ENCODE measurements at places on chromosomes 2 and 18.

DNA sequence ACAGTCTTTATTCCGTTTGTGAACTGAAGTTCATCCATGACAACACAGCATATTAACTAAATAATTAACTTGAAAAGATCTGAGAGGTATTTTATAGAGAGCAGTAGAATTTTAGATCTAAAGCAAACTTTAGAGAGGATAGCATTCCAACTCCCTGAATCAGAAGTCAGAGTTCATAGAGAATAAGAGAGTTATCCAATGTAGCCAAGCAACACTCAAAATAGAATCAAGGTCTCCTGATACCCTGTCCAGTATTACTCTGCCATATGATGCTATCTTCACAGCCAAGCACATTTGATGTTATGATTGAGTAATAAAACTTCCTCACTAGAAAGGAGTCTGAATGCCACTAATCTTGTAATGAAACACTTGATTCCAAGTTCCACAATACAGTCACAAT is 55.5 kb downstream of the RIT2 start:
- peak; percentile 2 for DNase-seq

- no peak for DNase-seq
Observed at GRCh38 chr2:67895227-67895941, 167.4 kb downstream of the C1D start.

DNA sequence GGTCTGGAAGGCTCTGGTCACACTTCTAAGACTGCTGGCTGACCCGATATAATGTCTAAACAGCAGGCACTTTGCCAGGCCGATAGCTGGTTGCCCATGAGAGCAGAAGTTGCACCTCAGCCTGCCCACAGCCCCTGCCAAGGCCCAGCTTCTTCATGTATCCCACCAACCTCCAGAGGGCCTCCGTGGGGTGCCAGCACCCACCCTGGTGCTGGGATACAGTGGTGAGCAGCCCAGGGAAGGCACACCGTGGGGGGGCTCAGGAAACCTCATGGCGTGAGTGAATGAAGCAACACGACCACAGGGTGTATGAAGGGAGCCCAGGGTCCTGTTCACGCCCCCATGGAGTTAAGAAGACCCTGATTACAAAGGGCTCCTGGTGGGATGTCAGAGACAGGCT is 16.2 kb upstream of the GLI2 start:
- no peak for DNase-seq

DNA sequence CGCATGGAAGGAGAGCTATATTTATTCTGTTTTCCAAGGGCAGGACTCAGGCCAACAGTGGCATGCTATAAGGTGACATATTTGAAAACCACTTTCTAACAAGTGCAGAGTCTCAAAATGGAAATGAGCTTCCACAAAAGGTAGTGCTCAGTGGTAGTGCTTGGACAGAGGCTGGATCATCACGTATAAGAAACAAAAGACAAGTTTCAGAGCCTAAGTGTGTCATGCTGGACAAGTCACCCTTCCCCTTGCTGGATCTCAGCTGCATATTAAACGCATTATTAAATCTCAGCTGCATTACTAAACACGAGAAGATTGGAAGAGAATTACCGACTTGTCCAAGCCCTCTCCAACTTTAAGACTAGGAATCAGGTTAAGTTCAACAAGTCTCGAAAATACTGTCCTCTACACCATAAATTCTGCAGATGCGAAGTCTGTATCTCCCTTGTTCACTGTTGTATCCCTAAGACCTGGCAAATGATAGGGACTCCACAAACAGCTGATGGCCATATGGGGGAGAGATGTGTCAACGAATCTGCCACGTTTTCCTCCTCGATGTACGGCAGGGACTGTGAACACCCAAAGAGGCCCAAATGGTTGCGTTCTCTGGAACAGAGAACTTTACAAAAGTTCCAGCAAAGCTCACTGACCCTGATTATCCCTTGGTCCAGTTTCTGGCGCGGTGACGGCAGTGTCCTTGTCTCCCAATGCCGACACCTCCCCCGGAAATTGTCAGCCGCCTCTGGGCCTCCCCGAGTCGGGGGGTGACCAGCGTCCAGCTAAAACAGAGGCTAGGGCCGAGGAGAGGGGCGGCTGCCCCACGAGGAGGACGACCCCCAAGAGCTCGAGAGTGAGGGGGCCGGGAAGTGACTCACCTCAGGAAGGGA is 611 bp downstream of the NOL10 start:
- DNase-seq = peak; percentile 22

GRCh38 chr2:38540580-38541286 is 62.0 kb downstream of the HNRNPLL start:
- no peak for DNase-seq

DNA sequence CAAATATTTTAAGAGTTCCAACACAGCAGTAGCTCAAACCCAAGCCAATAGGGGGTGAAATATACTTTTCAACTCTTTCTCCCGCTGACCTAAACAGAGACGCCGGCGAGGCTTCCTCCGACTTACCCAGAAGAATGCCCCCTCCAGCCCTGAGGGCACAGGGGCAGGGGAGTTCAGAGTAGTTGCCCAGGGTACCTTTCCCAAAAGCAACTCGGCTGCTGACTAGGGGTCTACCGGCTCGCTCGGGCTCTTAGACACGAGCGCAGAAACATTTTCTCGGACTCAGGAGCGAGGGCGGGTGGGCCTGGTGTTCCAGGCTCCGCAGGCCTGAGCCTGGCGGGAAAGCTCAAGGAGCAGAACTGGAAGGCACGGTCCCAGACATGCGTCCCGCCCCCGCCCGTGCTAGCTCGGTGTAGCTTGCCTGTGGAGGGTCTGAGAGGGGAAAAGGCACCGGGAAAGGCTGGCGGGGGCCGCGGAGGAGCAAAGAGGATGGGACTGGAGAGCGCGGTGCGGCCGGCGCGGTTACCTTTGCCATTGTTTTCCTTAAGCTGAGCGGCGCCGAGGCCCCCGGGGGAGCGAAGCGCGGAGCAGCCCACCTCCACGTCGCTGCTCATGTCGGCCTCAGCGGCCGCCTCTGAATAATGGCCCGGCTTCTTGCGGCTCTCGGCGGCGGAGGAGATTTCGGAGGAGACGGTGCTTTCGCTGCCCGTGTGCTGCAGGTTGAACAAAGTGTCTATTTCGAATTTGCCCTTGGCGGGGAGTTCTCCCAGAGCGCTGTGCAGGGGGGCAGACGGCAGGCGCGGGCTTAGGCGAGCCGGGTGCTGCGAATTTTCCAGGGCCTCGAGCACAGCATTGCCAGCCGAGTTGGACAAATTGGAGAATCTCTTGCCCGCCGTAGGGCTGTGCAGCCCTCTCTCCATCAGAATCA is 674 bp downstream of the EVX2 start:
- no peak for DNase-seq

- no peak for DNase-seq
Observed at GRCh38 chr2:237171881-237172280, 86.2 kb downstream of the COPS8 start.

- no peak for DNase-seq
Observed at GRCh38 chr2:4358837-4359236, 655.5 kb downstream of the DCDC2C start.

- DNase-seq = no peak
Observed at GRCh38 chr18:32520771-32521170, 50.1 kb upstream of the GAREM1 start.

DNA sequence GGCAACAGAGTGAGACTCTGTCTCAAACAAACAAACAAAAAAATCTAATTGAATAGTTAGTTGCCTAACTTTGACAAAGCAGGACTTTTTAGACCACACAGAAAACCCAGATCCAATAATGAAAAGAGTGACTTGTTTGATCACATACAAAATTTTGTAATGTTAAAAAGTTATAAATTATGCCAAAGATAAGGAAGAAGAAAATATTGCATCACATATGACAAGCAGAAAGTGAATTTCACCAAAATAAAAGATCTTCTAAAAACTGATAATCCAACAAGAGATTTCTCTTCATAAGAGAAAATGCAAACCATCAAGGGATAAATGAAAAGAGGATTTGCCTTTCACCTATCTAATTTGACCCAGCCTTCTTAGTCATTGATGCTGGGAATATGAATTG is 2.8 kb upstream of the RMP24 start:
- DNase-seq = no peak

- no peak for DNase-seq
Observed at GRCh38 chr2:44009136-44009735, 13.4 kb upstream of the LRPPRC start.

DNA sequence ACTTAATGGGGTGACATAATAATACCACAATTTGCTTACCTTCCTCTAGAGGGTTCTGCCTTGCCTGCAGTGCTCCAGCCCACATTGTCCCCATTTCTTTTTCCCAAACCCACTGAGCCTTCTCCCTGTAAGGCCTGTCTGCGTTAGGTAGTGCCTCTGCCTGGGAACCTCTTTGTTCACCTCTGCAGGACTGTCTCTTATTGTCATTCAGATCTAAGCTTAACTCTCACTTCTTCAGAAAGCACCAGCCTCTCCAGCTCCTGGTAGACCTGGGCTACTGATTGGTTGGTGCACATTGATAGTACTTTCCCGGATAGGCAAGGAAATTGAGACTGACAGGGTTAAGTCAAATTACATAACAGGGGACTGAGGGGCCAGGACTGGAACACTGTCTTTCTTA is 49.1 kb downstream of the CCDC85A start:
- no peak for DNase-seq

GRCh38 chr2:16774980-16775898 is 109.6 kb upstream of the CYRIA start:
- DNase-seq = no peak

DNA sequence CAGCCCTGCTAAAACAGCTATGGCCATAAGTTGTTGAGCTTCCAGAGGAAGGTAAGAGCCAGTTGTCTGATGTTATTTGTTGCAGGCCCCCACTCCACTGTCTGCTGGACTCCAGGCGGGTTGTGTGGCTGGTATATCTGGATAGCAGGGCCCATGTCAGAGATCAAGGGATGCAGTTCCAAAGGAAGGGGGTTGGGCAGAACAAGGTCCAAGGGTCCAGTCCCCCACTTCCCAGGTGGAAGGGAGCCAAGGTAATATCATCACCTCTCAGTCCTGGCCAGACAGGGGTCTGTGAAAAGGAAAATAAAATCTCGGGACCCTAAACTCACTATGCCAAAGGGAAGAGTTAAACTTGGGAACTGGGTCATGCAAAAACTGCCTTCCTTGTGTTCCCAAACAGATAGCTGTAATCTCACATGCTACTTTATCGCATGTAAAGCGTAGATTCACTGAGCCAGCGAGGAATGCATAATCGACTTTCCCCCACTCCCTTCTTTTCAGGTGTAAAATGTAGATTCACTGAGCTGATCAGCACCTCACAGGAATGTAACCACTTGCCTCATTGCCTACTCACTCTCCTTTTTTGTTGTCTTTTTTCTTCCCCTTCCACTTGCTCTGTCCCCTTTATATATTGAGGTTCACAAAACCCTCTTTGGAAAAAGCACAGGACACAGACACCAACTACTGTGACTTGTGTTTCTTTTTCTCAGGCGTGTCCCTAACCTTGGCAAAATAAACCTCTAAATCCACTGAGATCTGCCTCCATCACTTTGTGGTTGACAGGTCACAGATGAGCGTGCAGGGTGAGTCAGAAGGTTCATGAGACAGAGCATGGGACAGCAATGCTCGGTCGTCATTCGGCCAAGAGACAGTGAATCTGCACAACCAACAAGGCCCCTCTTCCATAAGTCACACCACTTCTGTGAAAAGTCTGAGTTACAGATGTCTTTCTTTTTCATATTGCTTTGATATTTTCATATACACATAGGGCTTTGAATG is 255.3 kb upstream of the SIX2 start:
- DNase-seq = no peak

- no peak for DNase-seq
Observed at GRCh38 chr2:217946051-217946450, 56.7 kb downstream of the TNS1 start.

- no peak for DNase-seq
Observed at GRCh38 chr2:184270660-184271059, 327.7 kb upstream of the ZNF804A start.

GRCh38 chr2:222423632-222424275 is 589 bp upstream of the SGPP2 start:
- no peak for DNase-seq

GRCh38 chr2:219676586-219676985 is 49.2 kb downstream of the SLC4A3 start:
- no peak for DNase-seq

DNA sequence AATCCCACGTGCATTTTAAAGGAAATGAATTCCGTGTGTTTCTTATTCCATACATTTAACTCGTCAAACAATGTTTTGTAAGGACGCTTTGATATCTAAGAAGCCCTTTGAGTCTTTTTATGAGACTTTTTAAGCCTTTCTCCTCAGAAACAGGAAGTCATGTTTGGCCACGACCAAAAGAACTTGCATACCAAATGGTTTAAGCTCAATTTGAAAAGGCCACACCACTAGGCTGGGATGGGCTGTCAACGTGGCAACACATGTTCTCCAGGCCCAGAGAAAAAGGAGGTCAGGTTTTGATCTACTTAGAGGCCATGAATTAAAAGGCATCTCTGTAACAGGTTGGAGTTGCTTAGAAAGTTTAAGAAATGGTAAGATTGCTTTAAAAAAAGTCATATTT is 441.8 kb downstream of the CMPK2 start:
- DNase-seq = no peak

GRCh38 chr2:215622837-215623236 is 187.0 kb upstream of the FN1 start:
- DNase-seq = no peak

DNA sequence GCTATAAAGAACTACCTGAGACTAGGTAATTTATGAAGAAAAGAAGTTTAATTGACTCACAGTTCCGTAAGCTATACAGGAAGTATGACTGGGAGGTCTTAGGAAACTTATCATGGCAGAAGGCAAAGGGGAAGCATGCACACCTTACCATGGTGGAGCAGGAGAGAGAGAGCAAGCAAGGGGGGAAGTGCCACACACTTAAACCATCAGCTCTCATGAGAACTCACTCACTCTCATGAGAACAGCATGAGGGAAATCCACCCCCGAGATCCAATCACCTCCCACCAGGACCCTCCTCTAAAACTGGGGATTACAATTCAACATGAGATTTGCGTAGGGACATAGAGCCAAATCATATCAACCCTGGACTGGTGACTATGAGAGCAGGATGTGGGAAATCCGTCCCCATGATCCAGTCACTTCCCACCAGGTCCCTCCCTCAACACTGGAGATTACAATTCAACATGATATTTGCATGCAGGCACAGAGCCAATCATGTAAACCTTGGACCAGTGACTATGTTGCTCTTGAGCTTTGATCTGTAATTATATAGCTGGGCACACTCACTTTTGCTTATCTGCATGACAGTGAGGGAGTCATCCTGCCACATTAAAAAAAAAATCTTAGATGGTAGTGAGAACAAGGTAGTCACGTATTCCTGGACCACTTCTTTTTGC is 12.9 kb downstream of the ADAM23 start:
- DNase-seq = no peak

GRCh38 chr2:33616873-33617272 is 17.8 kb upstream of the FAM98A start:
- no peak for DNase-seq
